Activated naive CD4-positive, alpha-beta T cell treated with anti-CD3 and anti-CD28 coated beads for 36 hours (primary cell): ENCODE measurements at places on chromosomes 7 and 10. TPM values are rescaled to one million over a fixed set of nuclear protein-coding genes. Genes with fewer than 3 reads are reported as not detected.

The SEMA3A gene
- 2.7 TPM for total RNA-seq

The NRCAM gene
- 1.0 TPM for total RNA-seq

The UTF1 gene
- not detected for total RNA-seq

The NRG3 gene
- total RNA-seq = not detected

The GRM3 gene
- not detected for total RNA-seq

The MMD2 gene
- not detected for total RNA-seq

The HOXA11 gene
- total RNA-seq = not detected

The NPC1L1 gene
- total RNA-seq = not detected
